ENCODE measurements at places on chromosomes 5 and 9.
A peak's percentile ranks its signal among the peaks of the same experiment; 100 is the strongest.

DNA sequence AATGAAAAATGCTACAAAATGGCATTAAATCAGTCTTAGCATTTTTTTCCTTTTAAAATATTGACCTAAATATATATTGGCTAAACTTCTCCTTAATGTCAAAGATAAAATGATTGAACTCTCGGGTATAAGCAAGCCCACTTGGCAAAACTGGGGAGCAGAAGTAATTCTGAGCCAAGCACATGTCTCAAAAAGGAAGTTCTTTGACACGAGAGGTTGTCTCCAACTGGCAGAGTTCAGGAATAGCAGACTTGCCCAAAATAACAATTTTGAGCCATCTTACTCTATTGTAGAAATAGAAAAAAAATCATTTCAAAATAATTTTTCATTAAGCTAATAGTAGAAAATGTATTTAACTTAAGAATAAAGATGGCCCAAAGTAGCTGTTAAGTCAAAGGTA is 10.4 kb upstream of the MLLT3 start:
- DNase-seq = no peak

GRCh38 chr5:125583321-125584139 is 837.1 kb upstream of the ZNF608 start:
- no peak for DNase-seq

- DNase-seq = no peak
Observed at GRCh38 chr9:129697656-129698253, 32.3 kb downstream of the PRRX2 start.

DNA sequence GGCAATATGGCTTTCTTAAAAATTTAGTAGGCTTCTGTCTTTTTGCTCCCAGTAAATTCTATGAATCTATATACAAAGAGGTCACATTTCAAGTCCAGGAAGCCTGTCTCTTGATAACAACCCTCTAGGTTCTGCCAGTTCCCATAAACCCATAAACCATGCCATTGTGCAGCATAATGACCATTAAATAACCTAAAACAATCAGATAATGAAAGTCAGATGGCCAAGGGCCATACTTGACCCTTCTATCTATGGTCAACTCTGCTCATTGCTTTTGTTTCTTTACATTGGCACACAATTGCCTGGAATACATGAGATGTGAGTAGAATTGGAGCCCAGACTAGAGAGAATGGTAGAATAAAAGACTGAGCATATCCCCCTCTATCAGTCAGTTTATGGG is 305.4 kb upstream of the KIF2A start:
- DNase-seq = no peak

GRCh38 chr5:3852161-3852916 is 256.7 kb downstream of the IRX1 start:
- no peak for DNase-seq

DNA sequence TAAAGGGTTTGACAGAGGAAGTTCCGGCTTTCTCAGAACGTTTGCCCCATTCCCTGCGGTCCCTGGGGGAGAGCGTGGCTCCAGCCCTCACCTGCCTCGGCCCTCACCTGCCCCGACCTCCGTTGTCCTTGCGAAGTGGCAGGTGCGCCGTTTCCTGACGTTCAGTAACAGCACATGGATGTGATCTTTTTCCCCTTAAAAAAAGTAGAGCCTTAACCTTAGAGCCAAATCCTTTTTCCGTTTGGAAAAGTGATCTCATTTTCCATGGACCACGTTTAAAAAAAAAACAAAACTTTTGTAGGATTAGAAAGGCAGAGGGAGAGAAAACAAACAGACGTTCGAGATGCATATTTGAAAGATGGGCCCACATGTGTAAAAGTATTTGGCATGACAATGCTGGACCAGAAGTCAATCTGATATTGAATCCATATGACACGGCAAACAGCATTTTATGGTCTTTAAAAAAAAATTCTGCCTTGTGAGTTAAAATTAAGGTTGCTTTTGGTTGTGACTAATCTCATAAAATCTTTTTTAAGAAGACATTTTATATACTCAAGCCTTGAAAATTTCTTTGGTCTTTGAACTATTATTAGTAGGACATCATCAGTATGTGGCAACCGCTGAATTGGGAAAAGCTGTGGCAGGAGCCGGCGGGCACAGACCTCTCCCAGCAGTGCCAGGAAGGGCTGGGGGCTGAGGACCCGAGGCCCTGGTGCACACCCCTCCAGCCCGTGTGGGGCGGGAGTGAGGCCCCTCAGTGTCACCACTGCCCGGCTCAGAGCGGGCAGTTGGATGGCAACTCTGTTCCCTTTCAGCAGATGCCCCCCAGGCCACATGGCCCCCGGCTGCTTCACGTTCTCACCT is 42.5 kb upstream of the EXOC3 start:
- DNase-seq = no peak

GRCh38 chr5:89377767-89378455 is 494.9 kb upstream of the MEF2C start:
- DNase-seq = no peak

GRCh38 chr5:160242145-160242544 is 12.8 kb downstream of the FABP6 start:
- DNase-seq = no peak

DNA sequence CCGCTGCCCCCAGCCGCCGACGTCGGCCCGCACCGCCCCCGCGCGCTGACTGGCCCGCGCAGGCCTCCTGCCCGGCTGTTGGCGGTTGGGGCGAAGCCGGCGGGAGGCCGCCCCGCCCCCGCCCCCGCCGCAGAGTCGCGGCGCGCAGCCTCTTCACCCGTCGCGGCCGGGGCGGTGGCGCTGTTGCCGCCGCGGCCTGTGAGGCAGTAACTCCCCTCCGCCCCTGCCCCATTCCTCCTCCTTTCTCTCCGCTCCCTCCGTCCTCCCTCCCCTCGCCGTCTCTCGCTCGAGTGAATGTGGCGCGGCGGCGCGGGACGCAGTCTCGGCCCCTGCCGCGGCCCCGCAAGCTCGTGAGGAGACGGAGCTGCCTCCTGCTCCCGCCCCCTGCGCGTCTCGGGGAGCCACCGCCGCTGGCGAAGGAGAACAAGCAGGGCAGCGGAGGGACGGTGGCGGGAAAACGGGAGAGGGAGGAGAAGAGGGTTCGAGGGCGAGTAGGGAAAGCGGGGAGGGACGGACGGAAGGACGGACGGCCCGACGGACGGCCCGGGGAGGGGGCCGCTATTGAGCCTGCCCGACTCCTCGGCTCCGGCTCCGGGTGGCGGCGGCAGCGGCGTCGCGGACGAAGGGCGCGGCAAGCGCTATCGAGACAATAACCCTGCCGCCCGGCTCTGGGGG is 637 bp upstream of the ERBIN start:
- DNase-seq = peak; percentile 92

- no peak for DNase-seq
Observed at GRCh38 chr5:52809884-52810283, 22.2 kb downstream of the ITGA1 start.

GRCh38 chr9:87115785-87116184 is 168.5 kb upstream of the GAS1 start:
- no peak for DNase-seq

DNA sequence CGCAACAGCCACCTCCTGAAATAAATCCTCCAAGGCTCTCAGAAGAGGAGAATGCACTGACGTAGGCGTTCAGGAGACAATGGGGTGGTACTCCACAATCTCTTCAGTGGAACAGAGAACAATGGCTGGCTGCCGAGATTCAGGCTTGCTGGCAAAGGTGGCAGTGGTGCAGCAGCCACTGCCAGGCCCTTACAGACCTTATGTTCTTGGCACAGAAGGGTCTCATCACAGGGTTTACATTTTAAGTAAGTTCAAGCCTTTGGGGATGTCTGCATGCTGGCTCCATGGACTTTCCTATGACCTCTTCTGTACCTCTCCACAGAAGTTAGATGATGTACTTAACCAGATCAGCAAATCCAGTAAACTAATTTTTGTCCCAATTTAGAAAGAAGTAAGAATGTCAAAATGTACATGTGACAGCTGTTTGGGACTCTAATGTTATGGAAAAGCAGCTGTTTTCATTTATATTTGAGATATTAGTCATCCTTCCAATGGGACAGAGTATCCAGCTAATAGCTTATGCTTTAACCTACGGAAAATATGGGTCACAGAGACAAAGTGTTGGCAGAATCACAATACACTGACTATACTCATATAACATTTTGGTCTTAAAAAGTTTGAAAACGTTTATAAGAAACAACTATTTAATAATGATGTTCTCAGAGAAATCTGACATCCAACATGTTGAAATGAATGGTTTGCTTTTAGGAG is 180.9 kb downstream of the MAPKAP1 start:
- DNase-seq = no peak

DNA sequence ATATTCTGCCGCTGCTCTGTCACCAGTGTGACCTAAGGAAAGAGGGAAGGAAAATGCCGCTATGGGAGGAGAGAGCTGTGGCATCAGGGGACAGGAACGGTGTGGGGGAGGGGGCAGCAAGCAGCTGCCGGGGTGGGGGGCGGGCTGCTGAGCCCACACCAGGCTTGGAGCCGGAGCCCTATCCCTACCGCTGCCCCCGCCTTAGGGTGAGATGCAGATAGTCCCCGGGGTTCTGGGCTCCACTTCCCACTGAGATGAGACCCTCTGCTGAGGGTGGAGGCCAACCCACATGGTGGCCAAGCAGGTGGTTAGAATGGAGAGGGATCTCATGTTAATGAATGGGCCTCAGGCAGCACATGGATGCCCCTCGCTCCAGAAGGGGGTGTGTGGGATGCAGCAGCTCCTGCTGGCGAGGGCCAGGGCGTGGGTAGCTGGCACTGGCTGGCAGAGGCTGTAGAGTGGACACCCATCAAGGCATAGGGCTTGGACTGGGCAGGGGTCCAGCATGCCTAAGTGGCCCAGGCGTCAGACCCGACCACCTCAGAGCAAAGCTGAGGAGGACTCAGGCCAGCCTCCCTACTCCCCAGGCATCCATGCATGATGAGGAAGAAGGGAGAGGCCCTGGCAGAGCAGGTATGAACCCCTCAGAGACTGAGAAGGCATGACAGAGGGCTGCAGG is 131.5 kb downstream of the ZNF354C start:
- DNase-seq = no peak

DNA sequence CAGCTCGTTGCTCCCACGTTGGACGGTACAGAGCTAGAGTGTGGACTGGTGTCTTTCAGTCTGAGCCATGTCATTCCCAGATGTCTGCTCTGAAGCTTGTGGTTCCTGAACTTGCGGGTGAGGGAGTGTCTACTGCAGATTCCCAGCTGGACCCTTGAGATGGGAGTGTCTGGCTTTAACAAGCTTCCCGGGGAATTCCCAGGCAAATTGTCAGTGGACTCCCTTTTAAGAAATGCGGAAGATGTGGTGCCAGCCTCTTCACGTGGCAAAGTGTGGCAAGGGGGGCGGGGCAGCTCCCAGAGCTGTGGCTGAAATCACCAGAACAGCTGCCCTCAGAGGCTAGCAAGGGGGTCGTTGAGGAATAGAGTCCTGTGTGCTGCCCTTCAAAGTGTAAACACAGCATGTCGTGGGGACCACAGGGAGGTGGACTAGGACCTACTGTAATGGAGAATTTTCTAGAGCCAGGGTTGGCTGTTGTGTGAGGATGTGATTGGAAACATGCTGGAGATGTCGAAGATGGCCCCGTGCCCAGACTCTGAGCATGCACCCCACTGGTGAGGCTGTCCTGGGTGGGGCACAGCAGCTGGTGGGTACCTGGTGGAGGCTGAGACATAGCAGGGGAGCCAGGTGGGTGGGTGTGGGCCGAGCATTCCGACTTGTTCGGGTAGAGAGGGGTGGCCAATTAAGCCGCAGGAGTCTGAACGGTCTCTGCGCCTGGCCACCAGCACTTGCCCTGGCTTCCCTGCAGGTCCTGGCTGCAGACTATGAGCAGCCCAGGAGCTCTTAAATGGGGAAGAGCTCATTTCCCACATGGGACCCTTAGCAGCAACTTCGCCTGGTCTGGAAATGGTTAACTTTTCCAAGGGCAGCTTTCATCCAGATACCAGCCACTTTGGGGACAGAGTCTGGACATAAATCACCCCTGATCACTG is 37.4 kb downstream of the PRRX2 start:
- DNase-seq = no peak

- no peak for DNase-seq
Observed at GRCh38 chr5:144548936-144549335, 378.3 kb downstream of the KCTD16 start.

GRCh38 chr5:167587772-167588437 is 703.5 kb upstream of the WWC1 start:
- DNase-seq = no peak

DNA sequence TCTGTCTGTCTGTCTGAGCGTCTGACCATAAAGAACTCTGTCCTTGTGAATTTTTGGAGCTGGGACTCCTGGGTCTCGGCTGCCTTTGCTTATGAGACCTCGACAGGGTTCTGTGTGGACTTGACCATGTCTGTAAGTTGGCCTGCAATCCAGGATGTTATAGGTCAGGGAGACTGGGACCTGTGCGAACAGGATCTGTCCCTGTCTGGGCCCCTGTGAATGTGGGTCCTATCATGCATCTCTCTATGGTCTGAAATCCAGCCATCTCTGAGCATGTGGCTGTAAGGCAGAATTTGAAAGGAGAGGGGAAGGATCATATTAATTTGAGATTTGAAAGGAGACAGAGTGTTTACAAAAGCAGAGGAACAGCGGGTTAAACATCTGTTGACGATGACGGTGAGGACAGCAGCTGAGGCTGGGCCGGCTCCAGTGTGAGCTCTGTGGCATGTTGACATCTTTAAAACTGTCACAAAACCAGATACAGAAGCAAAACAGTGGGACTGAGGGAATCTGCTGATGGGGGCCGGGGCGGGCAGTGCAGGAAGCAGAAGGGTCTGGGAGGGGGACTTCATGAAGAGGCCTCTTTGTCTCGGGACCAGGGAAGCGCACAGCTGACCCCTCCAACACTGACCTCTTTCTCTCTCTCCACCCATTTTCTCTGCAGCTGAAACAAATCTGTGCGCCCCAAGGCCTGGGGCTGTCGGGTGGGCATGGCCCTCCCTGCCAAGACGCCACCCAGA is 19.1 kb upstream of the MVB12B start:
- no peak for DNase-seq

DNA sequence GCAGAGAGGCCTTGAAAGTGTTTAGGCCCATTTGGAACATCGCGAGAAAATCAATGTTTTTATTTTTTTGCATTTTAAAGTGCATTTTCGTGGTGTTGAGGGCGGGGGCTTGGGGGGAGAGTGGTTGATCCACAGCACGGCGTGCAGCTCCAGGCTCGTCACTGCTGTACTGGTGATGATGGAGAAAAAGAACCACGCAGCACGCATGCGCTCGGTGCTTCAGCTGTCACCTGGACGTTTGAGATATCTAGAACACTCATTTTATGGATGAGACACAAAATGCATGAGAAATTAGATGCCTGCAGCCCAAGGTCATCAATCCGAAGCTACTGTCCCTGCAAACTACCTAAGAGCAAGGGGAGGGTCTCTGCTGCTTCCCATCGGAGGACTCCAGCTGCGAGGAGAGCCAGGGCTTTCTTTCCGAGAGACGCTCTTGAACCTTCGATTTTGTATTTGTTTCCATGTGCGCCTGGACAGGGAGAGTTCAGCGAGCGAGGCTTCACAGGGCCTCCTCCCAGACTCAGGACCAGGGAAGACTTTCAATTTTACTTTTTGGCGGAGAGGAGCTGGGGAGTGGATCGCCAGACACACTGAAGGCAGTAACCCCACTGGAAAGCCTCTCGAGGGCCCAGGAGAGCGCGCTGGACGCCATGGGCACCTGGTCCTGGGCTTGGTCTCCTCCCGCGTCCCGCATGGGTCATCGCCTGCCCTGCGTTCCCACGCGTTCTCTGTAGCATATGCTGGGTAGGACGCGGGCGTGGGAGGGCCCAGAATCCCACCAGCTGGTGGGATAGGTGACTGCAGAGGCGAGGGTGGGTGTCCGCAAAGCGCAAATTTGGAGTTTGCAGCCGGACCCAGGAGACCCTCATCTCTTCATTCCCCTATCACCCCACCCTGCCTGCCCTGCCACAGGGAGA is 2.5 kb downstream of the DMRT2 start:
- peak; percentile 26 for DNase-seq
